H7 (cell line): ENCODE measurements at places on chromosomes 16 and 17.

DNA sequence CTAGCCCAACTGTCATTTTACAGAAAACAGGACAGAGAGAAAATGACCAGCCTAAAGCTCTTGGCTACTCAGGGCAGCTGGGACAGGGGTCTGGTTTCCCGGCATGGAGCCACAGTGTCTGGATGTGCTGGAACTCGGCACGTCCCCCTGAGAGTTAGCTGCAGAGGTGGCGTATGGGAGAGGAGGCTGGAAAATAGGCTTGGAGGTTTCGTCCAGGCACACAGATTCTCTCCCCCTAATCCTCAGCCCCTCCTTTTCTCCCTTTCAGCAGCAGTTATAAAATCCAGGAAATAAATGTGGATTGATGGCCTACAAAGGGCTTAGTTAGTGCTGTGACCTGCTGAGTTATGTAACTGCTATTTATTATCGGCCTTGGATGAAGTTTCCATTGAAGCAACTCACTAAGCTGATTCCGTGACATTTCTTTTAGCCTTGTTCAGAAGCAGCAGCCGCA is 89.5 kb upstream of the TOB1 start:
- no peak for DNase-seq

GRCh38 chr16:86876499-86876898 is 298.1 kb downstream of the FOXL1 start:
- DNase-seq = no peak

GRCh38 chr16:58507195-58507962 is 7.4 kb downstream of the NDRG4 start:
- no peak for DNase-seq

DNA sequence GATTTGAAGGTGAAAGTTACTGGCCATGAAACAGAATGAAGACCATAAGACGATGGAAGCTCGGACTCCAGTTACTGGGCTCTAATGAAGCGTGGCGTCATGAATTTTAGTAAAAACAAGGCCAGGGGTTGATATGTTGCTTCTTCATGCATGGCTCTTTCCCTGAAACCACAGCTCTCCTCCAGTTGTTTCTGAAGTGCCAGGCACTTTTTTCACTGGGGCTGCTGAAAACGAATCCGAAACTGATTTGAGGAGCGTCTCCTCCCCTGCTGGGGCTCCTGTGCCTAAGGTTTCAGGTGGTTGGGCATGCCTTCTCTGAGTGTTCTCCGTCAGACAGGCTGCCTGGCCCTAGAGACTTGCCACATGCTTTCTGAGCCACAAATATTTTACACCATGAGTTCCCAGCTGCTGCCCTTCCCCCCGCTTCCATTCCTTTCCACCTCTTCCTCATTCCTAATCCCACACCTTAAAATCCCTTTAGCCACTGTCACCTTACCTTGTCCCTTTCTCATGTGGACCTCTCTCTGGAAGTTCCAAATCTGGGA is 3.7 kb upstream of the MYL4 start:
- DNase-seq = peak; percentile 42

DNA sequence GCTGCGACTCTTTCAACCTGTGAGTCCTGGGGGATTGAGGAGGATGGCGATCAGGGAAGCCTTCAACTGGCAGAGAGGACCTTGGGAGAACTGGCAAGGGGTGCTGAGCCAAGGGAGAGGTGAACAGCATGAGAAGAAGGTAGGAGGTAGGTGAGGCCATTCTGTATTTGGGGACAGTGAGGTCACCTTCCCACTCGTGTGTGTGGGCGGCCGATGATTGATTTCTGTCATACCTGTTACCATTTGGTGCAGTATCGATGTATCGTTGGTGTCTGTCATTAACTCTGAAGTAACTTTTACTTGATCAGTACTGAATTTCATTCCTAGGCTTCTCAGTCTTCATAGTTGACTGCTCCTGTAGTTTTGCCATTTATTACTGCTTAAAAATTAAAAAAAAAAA is 3.8 kb downstream of the ARSG start:
- no peak for DNase-seq

DNA sequence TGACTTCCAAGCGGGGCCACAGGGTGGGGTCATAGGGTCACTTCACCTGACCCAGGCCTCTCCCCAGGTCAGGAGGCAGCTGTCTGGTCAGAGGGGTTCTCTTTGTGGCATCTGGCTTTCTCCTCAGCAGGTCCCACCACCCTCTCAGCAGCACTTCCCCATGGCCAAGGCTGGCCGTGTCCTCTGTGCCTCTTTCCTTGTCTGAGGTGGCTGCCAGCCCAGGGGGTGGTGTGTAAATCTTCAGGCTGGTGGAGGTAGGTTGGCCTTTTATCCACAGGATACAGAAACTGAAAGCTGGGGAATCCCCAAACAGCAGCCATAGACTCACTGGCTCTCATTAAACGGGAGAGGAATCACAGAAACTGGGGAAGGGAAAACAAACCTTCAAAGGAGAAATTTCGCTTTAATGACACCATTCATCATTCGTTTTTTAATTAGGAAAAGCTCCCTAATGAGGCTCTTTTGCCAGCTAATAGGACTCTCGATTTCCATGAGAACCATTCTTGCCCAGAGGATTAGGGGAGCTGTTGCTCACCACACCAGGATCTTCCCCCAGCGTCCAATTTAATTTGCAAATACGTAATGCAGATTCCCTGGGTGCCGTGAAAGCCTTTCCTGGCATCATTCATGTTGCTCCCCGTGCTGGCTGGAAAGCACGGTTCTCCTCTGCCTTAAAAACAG is 18.0 kb downstream of the C17orf75 start:
- peak; percentile 73 for DNase-seq

DNA sequence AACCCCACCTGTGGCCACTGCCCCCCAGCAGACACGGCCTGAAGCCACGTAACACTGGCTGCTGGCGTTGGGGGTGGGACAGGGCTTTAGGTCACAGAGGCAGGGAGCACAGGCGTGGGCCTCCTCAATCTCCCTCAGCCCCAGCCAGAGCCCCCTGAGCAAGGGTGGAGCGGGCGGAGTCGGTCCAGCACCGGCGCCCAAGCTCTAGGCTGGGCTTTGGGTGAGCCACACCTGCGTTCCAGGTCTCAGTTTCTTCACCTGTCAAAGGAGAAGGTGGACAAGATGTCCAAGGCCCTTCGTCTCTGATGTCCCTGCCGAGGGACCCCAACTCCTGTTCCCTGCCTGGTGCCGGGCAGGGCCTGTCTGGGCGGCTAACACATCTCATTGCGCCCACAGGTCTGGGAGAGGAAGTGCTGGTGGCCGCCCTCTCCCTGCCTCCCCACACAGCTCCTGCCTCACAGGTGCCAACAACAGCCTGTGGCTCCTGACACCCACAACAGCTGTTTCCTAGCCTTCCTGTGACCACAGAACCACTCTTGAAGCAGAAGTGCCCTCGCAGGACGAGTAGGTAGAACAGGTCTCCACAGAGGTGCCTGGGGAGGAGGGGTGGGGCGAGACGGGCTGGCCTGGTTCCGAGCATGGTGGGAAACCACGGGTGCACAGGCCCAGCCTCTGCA is 12.0 kb downstream of the FAM83G start:
- DNase-seq = no peak

GRCh38 chr17:67107171-67107570 is 62.8 kb downstream of the CACNG1 start:
- no peak for DNase-seq

GRCh38 chr17:74852237-74853047 is 7.2 kb downstream of the GRIN2C start:
- peak; percentile 98 for DNase-seq

DNA sequence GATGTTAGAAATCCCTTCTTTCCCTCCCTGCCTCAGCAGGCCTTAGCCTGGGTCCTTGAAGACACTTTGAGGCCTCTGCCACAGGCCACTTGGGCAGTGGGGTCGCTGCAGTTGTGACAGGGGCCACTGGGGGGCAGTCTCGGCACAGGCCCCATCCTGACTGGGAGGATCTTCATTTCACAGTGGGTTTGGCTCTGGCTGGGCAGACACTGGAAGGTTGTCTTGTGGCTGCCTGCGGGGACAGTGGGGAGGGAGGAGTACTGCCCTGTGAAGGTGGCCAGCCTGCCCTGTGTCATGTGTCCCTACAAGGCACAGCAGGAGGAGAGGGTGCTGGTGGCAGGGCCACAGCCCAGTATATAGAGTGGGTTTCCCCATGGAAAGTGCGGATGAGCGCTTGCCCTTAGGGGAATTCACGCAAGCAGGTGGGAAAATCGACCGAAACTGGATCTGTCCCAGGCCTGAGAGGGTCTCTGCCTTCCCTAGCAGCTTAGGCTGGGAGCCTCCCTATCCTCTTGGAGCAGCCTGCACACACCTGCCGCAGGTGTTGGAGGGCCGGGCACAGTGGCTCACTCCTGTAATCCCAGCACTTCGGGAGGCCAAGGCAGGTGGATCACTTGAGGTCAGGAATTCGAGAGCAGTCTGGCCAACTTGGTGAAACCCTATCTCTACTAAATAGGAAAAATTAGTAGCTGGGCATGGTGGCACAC is 28.8 kb downstream of the GINS2 start:
- peak; percentile 97 for DNase-seq

- DNase-seq = peak; percentile 79
These were observed 81.2 kb downstream of the TIMM22 start for GRCh38 chr17:1077986-1078711.
